GM03348 (cell line): ENCODE measurements at places on chromosomes 11 and 22.
A peak's percentile ranks its signal among the peaks of the same experiment; 100 is the strongest.

GRCh38 chr11:115286614-115287013 lies 217.6 kb downstream of the CADM1 start:
- no peak for DNase-seq

DNA sequence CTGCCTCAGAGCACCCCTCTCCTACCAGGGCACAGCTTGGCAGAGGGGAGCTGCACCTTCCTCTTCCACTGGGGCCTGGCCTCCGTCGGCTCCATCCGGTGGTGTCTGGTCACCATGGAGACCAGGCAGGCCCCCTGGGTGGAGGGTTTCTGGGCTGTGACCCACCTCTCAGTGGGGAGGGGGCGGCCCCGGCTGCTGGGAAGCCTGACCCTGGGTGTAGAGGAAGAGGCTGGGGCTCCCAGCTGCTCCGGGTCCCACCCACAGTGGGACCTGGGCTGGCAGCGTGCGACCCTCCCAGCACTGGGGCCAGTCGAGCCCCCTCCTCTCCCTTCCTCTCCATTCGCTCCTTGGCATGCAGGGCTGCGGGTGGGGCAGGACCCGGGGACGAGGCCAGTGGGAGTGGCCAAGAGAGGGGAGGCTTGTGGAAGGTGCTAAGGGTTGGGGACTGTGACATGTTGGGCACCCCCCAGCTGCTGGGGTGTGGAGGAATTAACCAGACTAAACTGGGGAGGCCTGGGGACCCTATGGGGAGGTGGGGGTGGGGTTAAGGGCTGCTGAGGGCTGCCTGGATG lies 46.8 kb downstream of the BRSK2 start:
- no peak for DNase-seq

- DNase-seq = peak; percentile 90
Observed at GRCh38 chr11:32172848-32173834, 82.3 kb downstream of the RCN1 start.

GRCh38 chr11:9530020-9530621 lies 43.3 kb upstream of the WEE1 start:
- no peak for DNase-seq

- peak; percentile 64 for DNase-seq
Observed at GRCh38 chr22:31876156-31876920, 68.0 kb upstream of the YWHAH start.

- no peak for DNase-seq
Observed at GRCh38 chr11:1057806-1058205, 16.9 kb upstream of the MUC2 start.
